ENCODE measurements at places on chromosomes 12 and 14.

GRCh38 chr14:64891839-64892375, 12.2 kb upstream of the SPTB start:
- no peak for DNase-seq

GRCh38 chr14:70168406-70168805, 20.3 kb downstream of the SLC8A3 start:
- DNase-seq = no peak

DNA sequence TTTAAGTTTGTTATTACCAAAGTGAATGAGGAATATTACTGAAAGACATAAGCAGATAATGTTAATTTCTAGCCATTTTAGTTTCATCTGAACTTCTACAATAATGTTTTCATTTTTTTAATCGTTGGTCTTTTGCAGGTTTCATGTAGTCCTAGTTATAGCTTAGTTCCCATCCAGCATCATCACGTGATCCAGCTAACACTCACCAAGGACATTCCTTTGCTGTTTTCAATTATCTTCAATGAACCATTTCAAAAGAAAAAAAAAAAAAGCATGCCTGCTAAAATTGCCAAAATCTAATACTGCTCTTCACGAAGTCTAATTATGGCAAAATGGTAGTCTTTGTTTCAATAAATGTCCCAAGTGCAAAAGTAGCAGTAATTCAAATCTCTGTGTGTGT, 187.7 kb upstream of the ATXN7L3B start:
- no peak for DNase-seq

GRCh38 chr12:92132288-92132687, 13.4 kb downstream of the BTG1 start:
- DNase-seq = no peak

DNA sequence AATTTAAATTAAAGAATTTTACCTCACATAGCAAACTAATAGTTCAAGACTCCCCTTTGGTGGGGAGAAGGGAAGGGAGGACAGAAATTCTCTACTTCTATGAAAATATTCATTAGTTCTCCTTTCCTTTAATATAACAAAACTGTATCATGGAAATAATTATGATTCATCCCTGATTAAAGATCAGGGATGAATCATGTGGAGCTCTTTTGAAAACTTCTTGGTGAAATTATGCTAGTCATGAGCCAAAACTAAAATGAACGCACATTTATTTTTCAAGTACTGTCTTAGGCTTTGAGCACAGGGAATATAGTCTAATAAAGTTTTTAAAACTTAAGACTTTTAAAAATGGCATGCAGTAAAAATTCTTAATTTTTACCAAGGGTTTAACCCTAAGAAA, 17.1 kb downstream of the TMBIM4 start:
- no peak for DNase-seq

GRCh38 chr14:61661471-61662400, 33.6 kb upstream of the HIF1A start:
- DNase-seq = no peak

- DNase-seq = no peak
These were observed 17.1 kb downstream of the LRFN5 start for GRCh38 chr14:41623736-41624135.

GRCh38 chr12:28543021-28543890, 353.0 kb downstream of the CCDC91 start:
- DNase-seq = no peak

GRCh38 chr14:94646481-94646880, 34.3 kb downstream of the SERPINA3 start:
- DNase-seq = no peak

GRCh38 chr12:76519538-76519937, 40.0 kb downstream of the OSBPL8 start:
- no peak for DNase-seq

DNA sequence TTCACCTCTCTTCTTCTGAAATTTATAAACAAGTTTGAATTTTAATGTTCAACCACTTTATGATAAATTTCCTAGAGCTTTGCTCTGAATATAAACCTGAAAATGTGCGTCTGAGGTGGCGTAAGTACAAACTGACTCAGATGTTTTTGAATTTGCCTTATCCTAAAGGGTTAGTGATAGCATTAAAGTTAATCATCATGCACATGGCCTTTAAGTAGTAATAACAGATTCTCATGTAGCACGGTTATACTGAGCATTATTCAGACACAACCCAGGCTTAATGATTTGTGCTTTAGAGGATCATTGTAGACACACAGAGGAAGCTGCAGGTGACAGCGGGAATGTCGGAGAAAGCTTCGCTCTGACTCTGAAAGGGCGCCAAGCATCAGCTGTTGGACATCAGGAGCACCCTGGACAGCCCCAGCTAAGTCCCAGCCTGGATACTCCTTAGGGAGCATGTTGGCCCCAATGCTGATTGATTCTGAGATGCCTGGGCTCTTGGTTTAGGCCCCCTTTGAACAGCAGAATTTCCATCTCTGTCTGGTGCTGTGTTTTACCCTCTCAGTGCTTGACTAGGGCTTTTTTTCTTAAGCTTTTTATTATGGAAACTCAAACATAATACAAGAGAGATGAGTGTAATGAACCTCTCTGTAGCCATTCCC, 91.1 kb downstream of the PLXNC1 start:
- no peak for DNase-seq

GRCh38 chr14:54532111-54533012, 22.7 kb downstream of the CGRRF1 start:
- DNase-seq = no peak

- no peak for DNase-seq
These were observed 1202.3 kb downstream of the BCL11B start for GRCh38 chr14:98069712-98070171.

DNA sequence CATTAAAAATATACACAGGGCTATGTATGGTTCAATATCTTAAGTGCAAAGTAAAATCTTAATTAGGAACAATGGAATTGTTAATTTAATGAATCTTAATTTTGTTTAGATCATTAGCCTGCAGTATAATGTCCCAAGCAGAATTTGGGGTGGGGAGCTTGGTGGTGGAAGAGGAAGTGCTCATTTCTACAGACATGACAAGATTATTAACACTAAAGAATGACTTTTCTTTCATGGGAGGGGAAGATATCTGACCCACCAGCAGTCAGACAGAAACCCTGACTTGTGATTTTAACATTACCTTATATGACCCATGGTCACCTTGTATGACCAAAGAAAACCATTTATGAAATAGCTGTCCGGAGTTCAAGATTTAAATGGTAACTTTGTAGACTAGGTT, 41.3 kb upstream of the HIF1A start:
- no peak for DNase-seq

DNA sequence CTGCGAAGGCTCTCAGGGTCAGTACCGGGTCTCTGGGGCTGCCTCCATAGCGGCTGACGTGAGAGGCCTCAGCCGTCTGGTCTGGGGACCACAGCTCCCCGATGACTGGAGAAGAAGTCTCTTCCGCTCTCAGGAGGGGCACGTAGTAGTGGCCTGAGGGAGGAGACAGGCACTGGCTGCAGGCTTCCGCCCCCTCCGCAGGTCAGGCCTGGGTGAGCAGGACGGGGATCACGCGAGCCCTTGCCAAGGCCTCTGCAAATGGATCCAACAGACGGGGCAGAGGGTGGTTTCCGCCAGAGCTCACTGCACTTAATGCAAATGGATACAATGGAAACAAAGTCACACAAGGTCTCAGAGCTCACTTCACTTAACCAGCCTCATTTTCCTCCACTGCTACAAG, 24.7 kb downstream of the ANKLE2 start:
- DNase-seq = no peak

- no peak for DNase-seq
These were observed 42.0 kb downstream of the AREL1 start for GRCh38 chr14:74670726-74671411.

- no peak for DNase-seq
These were observed 1032.2 kb upstream of the SEL1L start for GRCh38 chr14:82565825-82566224.

DNA sequence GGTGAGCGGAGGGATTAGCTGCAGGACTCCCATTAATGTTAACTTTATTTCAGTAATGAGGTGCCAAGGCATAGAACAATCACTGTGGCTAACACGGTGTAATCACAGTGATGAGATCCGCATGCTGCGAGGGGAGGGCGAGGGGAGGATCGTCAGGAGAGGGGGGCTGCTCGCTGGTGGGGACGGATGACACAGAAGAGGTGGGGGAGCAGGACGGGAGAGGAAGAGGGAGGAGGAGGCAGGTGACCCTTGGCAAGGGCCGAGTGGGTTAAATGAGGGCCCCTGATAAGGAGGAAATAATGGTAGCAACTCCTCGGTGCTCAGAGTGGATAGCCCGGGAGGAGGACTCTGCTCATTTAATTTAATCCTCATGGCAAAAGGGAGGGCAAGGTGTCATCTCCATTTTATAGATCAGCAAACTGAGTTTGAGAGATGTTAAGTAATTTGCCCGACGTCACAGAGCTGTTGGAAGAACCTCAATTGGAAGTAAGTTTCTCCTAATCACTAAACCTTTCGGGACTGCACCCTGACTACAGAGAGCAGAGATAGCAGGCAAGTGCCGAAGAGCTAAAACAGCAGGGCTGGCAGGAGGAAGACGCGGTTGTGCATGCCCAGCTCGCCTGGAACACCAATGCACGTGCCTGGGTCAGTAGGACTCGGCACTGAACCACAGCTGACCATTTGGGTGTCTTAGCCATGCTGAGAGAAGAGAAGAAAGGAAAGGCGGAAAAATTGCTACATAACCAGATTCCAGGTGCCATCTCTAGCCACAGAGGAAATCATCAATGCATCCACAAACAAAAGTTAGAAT, 43.0 kb downstream of the SPRING1 start:
- no peak for DNase-seq

GRCh38 chr14:91254461-91254860, 10.0 kb upstream of the GPR68 start:
- DNase-seq = no peak

DNA sequence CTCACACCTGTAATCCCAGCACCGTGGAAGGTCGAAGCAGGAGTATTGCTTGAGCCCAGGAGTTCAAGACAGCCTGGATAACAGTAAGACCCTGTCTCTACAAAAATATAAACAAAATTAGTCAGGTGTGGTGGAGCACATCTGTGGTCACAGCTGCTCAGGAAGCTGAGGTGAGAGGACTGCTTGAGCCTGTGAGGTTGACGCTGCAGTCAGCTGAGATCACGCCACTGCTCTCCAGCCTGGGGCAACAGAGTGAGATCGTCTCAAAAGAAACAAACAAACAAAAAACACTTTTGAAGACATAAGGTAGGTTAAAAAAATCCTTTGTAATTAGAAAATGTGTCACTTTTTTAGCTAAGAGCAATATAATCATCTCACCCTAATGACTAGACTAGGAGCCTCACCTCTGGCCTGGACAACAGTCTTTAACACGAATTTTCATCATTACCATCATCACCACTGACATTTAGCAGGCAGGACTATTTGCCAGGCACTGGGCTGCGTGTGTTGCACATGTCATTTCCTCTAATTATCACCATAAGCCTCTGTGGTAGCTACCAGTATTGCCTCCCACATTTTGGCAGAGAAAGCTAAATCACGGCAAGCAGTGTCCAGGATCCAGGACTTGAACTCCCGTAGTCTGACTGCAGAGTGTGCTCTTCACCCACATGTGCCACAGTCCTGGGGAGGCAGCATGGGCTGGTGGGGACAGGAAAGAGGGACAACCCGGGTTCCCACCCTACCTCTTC, 4.6 kb upstream of the SYCP3 start:
- no peak for DNase-seq
